ENCODE measurements at places on chromosomes 5 and 9.

- peak; percentile 64 for DNase-seq
Observed at GRCh38 chr5:33049842-33050241, 338.7 kb downstream of the NPR3 start.

DNA sequence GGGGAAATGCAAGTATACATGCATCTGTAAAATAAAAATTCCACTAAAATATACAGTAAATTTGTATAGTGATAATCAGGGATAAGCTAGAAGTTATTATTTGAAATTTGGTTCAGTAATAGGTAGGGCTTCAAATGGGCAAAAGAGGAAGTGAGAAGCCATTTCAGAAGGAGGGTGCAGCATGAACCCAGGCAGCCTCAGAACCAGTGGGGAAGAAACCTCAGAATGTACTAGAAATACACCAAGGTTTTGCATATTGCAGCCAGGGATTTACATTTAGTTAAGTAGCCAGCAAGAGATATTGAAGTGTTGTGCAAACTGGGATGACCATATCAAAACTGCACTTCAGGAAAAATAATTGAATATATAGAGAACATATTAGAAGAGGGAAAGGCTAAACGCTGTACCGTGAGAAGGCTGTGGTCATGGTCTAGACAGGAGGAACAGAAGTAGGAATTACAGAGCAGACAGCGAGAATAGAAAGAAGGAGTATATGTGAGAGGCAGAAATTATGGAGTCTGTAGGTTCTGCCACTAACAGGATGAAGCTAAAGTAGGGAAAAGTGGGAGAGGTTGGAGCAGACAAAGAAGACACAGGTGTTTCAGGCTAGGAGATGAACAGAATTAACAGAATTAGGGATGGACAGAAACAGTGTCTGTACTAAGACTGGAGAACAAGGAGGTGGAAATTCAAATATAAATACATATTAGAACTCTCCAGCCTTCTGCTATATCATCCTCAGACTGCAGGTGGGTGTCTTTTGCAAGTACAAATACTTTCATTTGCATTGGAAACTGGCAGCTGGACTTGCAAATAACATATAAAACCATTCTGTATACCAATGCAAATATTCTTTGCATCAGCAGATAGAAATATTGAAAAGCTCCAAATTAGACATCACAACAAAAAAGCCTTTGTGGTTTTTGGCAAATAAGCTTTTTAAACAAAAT lies 335.6 kb downstream of the ZNF608 start:
- DNase-seq = no peak

DNA sequence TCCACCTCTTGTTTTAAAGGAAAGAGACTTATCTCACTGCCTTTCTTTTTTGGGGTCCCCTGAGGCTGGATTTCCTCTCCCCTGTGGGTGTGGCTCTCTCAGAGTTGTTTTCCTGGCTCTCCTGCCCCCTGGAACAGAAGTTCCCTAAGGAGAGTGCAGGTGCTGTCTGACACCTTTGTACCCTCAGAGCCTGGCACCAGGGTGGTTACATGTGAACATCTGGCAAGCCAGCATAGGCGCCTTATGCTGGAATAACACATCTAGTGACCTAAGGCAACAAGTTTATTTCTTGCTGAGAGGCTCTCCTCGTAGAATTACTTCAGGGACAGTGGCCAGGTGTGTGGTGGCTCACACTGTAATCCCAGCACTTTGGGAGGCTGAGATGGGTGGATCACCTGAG lies 172.9 kb upstream of the PTCH1 start:
- DNase-seq = no peak

GRCh38 chr5:1497242-1497777 lies 26.4 kb downstream of the LPCAT1 start:
- no peak for DNase-seq

DNA sequence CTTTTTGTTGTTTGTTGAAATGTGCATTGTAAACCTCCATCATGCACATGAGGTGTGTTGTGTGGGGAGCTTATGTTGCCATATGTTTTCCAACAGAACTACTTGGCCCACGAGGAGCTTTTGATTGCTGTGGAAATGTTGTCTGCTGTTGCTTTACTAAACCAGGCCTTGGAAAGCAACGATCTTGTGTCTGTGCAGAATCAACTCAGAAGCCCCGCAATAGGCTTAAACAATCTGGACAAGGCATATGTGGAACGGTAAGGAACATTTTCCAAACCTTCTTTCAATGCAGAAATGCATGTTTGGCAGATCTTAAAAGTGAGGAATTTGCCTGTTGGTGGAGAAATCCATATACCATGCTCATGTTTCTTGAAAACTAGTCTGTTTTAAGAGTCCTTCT lies 22.5 kb downstream of the F2RL2 start:
- no peak for DNase-seq

- no peak for DNase-seq
Observed at GRCh38 chr9:13690595-13690994, 411.1 kb upstream of the MPDZ start.

GRCh38 chr9:114169952-114170770 lies 14.8 kb downstream of the COL27A1 start:
- no peak for DNase-seq

- DNase-seq = no peak
Observed at GRCh38 chr5:141477815-141478214, 2.0 kb downstream of the PCDHGC3 start.

- DNase-seq = no peak
Observed at GRCh38 chr9:128249908-128250838, 25.6 kb downstream of the GOLGA2 start.

DNA sequence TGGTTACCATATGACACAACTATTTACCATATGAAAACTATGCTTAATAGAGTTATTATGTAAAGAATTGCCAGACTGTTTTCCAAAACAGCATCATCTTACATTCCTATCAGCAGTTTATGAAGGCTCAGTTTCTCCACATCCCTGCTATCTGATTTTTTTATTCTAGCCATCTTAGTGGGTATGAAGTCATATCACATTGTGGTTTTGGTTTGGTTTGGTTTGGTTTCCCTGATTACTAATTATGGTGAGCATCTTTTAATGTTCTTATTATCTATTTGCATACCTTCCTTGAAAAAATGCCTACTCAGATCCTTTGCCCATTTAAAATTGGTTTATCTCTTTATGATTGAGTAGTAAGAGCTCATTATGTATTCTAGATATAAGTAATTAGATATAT lies 199.4 kb upstream of the NFIL3 start:
- no peak for DNase-seq

DNA sequence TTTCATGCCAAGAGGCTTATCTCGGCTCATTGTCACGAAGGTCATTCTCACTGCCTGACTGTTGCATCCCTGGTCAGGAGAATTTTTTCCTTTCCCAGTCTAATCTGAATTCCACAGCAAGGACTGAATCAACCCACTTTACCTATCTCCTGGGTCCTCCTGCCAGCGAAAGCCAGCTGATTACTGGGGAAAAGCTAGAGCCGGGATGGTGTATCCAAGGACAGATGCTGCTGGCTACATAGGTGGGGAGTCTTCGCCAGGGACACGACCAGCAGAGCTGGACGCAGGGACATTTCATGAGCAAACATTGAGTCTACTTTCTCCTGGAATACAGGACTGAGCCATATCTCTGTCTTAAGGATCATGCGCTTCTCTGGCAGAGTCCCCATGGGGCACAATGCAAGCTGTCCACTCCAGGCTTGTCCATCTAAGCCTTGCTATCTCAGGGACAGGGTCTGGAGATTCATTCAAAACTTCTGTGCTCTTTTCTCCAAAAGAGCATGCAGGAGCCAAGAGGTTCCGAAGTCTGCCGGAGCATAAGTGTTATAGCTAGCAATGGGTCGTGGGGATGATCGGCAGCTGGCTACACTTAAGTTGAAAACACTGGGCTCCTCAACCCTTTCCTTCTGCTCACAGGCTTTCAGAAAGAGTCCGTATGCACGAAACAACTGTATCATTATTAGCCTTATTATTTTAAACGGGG lies 6.5 kb upstream of the HAND1 start:
- no peak for DNase-seq

GRCh38 chr5:78506261-78507024 lies 142.1 kb downstream of the LHFPL2 start:
- no peak for DNase-seq

DNA sequence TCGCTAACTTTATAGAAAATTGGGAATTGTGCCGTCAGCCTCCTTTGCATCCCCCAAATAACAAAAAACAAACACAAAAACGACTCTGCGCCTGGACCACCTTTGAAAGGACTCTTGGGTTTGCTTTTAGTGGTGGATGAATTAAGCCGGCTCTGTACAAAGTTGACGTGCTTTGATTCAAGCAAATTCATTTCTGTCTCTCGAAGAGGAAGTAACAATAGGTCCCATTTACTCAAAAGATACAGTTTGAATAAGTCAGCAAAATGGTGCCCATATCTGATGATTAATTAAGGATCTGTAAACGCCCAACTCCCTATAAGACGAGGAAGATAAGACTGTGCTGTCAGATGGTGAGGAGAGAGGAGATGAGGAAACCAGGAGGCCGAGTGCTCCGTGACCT lies 67.8 kb downstream of the AK8 start:
- no peak for DNase-seq

GRCh38 chr5:82290908-82291307 lies 12.8 kb upstream of the RPS23 start:
- no peak for DNase-seq

DNA sequence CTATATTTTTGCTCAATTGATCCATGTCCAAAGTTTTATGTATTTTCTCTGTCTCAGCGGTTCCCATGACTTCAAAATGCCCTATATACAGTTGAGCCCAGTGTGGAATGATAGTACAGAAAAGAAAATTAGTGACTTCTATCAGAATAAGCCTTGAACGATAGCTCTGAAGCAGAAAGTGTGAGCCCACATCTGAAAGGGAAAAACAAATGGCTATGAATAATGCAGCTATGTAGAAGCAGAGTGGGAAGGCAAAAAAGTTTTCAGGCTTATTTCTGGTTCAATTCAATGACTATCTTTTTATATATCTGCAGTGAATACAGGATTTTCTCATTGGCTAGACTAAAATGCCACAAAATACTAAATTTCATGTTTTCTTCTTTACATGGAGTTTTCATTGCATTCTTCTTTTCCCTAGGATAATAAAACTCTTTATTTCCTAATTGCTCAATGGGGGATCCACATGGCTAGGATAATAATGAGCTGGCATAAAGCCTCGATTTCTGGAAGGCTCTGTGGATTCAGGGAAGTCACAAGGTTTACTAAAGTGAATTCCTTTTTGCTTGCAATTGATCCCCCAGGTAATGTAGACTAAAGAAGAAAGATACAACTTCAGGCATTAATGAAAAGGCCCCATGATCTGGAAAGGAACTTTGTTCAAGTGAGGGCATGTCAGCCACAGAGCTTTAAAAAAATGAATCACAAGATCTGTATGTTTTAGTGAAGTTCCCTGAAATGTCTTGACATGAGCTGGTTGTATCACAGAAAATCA lies 377.0 kb upstream of the RIOK2 start:
- no peak for DNase-seq

DNA sequence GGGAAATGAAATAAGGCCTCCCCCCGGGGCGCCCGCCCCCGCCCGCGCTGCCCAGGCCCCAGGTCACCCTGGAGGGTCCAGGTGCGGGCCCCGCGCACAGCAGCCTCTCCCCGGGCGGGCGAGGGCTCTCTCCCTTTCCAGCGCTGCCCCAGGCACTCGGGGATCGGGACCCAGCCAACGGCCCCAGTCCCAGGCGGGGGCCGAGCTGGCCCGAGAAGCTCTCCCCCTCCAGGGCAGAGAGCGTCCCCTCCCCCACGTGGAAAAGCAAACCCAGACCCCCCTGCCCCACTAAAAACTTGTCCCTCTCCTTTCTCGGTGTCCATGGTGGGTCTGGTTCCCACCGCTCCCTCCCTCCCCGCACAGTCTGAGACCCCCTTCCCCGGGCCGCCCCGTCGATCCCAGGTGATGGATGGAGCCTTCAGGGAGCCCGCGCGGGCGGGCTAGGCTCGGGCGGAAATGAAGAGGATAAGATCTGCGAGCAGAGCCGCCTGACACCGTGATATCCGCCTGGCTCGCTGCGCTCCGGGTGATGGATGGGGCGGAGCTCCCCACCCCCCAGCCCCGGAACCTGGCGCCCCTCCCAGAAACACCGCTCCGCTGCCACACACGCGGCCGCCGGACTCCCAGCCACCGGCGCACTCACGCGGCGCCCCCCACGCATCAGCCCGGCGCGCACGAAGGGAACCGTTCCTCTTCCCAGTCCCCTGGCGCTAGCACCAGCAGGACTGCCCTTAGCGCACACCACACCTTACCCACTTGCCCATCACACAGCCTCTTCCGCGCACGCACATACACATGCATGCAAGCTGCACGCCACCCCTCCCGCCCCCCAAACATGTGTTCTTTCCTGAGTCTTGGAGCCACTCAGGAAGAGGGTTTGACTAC lies 81.7 kb upstream of the ZBTB43 start:
- DNase-seq = no peak

- no peak for DNase-seq
Observed at GRCh38 chr5:74289691-74290090, 350.8 kb downstream of the ENC1 start.

DNA sequence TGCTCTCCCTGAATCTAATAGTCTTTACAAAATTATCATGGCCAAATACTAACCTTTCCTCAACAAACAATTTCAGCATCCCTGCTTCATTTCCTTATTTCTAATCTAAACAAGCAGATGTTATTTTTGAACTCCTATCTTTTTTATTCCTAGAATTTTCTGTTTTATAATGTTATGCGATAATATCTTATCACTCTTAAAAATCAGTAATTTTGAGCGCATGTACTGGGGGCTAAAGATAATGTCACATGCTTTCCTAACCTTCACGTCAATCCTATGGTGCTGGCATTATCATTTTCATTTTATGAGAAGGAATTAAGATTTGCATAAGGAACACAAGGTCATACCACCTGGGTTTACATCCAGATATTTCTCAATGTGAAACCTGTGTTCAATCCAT lies 648.0 kb downstream of the BRINP1 start:
- DNase-seq = no peak
